Astrocyte of the spinal cord (primary cell): ENCODE measurements at places on chromosomes 7 and 10.
A peak's percentile ranks its signal among the peaks of the same experiment; 100 is the strongest.

GRCh38 chr10:119501690-119502089, 40.8 kb downstream of the RGS10 start:
- no peak for DNase-seq

DNA sequence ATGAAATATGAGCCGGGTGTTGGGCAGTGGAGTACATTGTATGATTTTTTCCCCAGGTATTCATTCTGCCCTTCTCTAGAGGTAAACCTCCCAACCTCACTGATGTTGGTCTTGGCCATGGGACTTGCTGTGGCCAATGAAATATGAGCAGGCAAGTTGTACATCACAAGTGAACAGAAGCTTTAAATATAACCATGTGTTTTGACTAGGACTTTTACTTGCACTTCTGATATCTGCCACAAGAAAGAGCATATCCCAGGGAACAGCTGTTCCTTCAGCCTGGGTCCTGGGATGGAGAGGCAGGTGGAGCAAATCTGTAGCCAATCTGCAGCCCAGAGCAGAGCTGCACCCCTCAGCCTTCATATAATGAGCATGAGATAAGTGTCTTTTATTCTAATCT, 109.8 kb upstream of the PALS2 start:
- DNase-seq = no peak

DNA sequence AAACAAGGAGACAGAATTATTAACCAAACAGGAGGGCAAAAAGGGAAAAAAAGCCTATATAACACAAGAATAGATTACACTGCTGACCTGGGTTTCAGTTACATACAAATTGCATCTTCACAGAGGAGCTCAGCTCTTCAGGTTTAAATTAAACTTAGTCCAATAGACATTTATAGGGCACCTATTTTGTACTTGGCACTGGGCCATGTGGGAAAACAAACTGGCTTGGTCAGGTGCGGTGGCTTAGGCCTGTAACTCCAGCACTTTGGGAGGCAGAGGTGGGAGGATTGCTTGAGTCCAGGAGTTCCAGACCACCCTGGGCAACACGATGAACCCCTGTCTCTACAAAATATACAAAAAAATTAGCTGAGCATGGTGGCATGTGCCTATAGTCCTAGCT, 62.3 kb upstream of the CCDC6 start:
- no peak for DNase-seq

GRCh38 chr10:94524146-94524545, 21.4 kb upstream of the HELLS start:
- peak; percentile 89 for DNase-seq

DNA sequence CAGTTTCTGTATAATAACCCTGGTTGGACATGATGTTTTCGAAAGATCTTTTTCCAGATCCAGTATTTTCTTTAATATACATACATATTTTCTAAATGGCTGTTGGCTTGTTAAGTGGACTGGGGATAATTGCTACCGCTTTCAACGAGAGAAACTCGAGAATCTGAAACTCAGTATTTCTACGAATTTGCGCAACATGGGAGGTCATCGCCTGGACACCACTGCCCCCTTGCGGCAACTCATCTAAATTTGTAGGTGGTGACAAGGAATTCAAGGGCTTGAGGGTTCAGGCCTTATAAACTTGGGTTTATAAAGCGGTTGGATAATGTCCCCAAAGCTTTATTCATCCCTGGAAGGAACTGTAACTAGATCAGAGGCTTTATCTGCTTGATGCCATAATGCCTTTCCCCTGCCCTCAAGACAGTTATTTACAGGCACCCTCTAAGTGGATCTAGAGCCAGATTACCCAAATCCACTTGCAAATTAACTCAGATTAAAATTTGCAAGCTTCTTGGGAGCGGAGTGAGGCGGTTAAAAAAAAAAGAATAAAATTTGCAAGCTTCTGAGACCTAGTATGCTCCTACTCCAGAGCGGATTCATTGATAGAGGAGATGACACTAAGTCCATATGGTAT, 21.3 kb upstream of the KCNK18 start:
- DNase-seq = peak; percentile 72

GRCh38 chr7:54709283-54709682, 49.7 kb downstream of the SEC61G start:
- no peak for DNase-seq
